ENCODE measurements at places on chromosomes 7 and 10. TPM values are rescaled to one million over a fixed set of nuclear protein-coding genes. Genes with fewer than 3 reads are reported as not detected.

ANKRD2 gene
- total RNA-seq = 0.67 TPM

RGR gene
- not detected for total RNA-seq

HOXA7 gene
- 11.9 TPM for total RNA-seq

ARID5B gene
- total RNA-seq = 9.5 TPM

CEP41 gene
- 16.1 TPM for total RNA-seq

RAB18 gene
- total RNA-seq = 36.3 TPM

CRPPA gene
- 1.4 TPM for total RNA-seq

KLF6 gene
- total RNA-seq = 71.8 TPM

HECW1 gene
- total RNA-seq = not detected

TRIM50 gene
- total RNA-seq = not detected

OR2A5 gene
- not detected for total RNA-seq

EBLN1 gene
- total RNA-seq = not detected

HHEX gene
- total RNA-seq = 42.2 TPM

PDE6C gene
- not detected for total RNA-seq

CEP55 gene
- 83.6 TPM for total RNA-seq

MOGAT3 gene
- total RNA-seq = not detected

PIP gene
- not detected for total RNA-seq

C1GALT1 gene
- total RNA-seq = 36.4 TPM

MET gene
- 36.4 TPM for total RNA-seq

TET1 gene
- total RNA-seq = 0.69 TPM

RARRES2 gene
- not detected for total RNA-seq

Data from mammary microvascular endothelial cell (primary cell).